Pulmonary artery endothelial cell (primary cell): ENCODE measurements at places on chromosomes 4 and X. TPM values are rescaled to one million over a fixed set of nuclear protein-coding genes. Genes with fewer than 3 reads are reported as not detected.

The C4orf50 gene
- total RNA-seq, result not detected in 2 replicates

The ADH1C gene
- total RNA-seq, result not detected in 2 replicates

The TMEM156 gene
- total RNA-seq, result 0.92 and 2.4 TPM in 2 replicates

The EVC2 gene
- 9.3 and 12.1 TPM in 2 replicates for total RNA-seq

The TMEM31 gene
- not detected in 2 replicates for total RNA-seq

The MTNR1A gene
- total RNA-seq, result not detected in 2 replicates

The NAP1L2 gene
- 0.73 and 2.4 TPM in 2 replicates for total RNA-seq

The DUSP21 gene
- total RNA-seq, result not detected in 2 replicates

The STK26 gene
- total RNA-seq, result 0.33 and 7.7 TPM in 2 replicates

The SOD3 gene
- total RNA-seq, result not detected in 2 replicates

The CDKN2AIP gene
- 15.2 and 19.5 TPM in 2 replicates for total RNA-seq

The MUC7 gene
- total RNA-seq, result not detected in 2 replicates

The TCP11X2 gene
- not detected in 2 replicates for total RNA-seq

The IQCM gene
- not detected in 2 replicates for total RNA-seq

The LIAS gene
- total RNA-seq, result 6.7 and 6.9 TPM in 2 replicates

The MAGEA4 gene
- not detected in 2 replicates for total RNA-seq

The DAPP1 gene
- not detected in 2 replicates for total RNA-seq

The ETDB gene
- total RNA-seq, result not detected in 2 replicates

The CLTRN gene
- total RNA-seq, result not detected in 2 replicates

The NLGN3 gene
- total RNA-seq, result 0.04 and 0.13 TPM in 2 replicates

The MID2 gene
- 44.1 and 80.6 TPM in 2 replicates for total RNA-seq

The XAGE1B gene
- total RNA-seq, result not detected in 2 replicates

The RNF128 gene
- not detected in 2 replicates for total RNA-seq

The VGLL1 gene
- total RNA-seq, result not detected in 2 replicates

The TMEM144 gene
- 3.4 and 4.9 TPM in 2 replicates for total RNA-seq

The ANKRD50 gene
- 88.4 and 91.9 TPM in 2 replicates for total RNA-seq

The ATOH1 gene
- not detected in 2 replicates for total RNA-seq

The AKAP14 gene
- total RNA-seq, result not detected in 2 replicates

The DRD5 gene
- total RNA-seq, result not detected in 2 replicates

The ENPEP gene
- total RNA-seq, result not detected in 2 replicates

The VCX3B gene
- not detected in 2 replicates for total RNA-seq

The AWAT1 gene
- not detected in 2 replicates for total RNA-seq

The KIAA1210 gene
- total RNA-seq, result not detected in 2 replicates

The CXCL1 gene
- total RNA-seq, result 53.3 and 90.8 TPM in 2 replicates

The H2BW2 gene
- total RNA-seq, result not detected in 2 replicates

The MAGEB1 gene
- total RNA-seq, result not detected in 2 replicates

The FGF13 gene
- total RNA-seq, result not detected in 2 replicates

The CHIC2 gene
- total RNA-seq, result 68.0 and 78.0 TPM in 2 replicates

The FRAS1 gene
- 8.6 and 26.8 TPM in 2 replicates for total RNA-seq

The ADH4 gene
- not detected in 2 replicates for total RNA-seq

The KLHL8 gene
- total RNA-seq, result 9.2 and 15.5 TPM in 2 replicates

The NMU gene
- 0.20 TPM in 1 of 2 replicates, not detected in the other for total RNA-seq

The UGT8 gene
- total RNA-seq, result not detected in 2 replicates

The MGARP gene
- 55.8 and 57.2 TPM in 2 replicates for total RNA-seq

The AMTN gene
- total RNA-seq, result 0.18 TPM in 1 of 2 replicates, not detected in the other

The OGT gene
- 86.6 and 115 TPM in 2 replicates for total RNA-seq

The NEXMIF gene
- under 0.01 TPM in 1 of 2 replicates, not detected in the other for total RNA-seq

The PRDM5 gene
- total RNA-seq, result 6.1 and 7.0 TPM in 2 replicates

The NPY5R gene
- not detected in 2 replicates for total RNA-seq

The GRK4 gene
- total RNA-seq, result 4.6 and 5.7 TPM in 2 replicates

The DCHS2 gene
- 0.07 TPM in 1 of 2 replicates, not detected in the other for total RNA-seq

The ABCD1 gene
- total RNA-seq, result 9.5 and 9.6 TPM in 2 replicates

The SPANXD gene
- not detected in 2 replicates for total RNA-seq

The SLC10A3 gene
- 12.5 and 14.3 TPM in 2 replicates for total RNA-seq

The GIMD1 gene
- total RNA-seq, result not detected in 2 replicates

The UNC5C gene
- total RNA-seq, result 0.18 and 0.20 TPM in 2 replicates
